A549 treated with CpdA at 1 μM for 4 hours (cell line): ENCODE measurements at places on chromosomes 5 and 9. TPM values are rescaled to one million over a fixed set of nuclear protein-coding genes. Genes with fewer than 3 reads are reported as not detected.

The TMEM252 gene
- total RNA-seq: not detected in 5 replicates

The LAMC3 gene
- total RNA-seq: 1.5 to 2.6 TPM (median 2.2 TPM) in 5 replicates

The PCDHB4 gene
- total RNA-seq: 0.03 to 0.09 TPM (median 0.06 TPM) in 4 of 5 replicates, not detected in the other

The LHX3 gene
- 0.08 to 0.12 TPM (median 0.09 TPM) in 4 of 5 replicates, not detected in the other for total RNA-seq

The TRIM41 gene
- 18.4 to 28.7 TPM (median 27.4 TPM) in 5 replicates for total RNA-seq

The FOXI1 gene
- not detected in 5 replicates for total RNA-seq

The CCDC192 gene
- total RNA-seq: not detected in 5 replicates

The PALM2AKAP2 gene
- 0.06 to 0.55 TPM (median 0.37 TPM) in 5 replicates for total RNA-seq

The PCDHB12 gene
- total RNA-seq: 0.07 TPM in 1 of 5 replicates, not detected in the others

The GPSM1 gene
- 8.7 to 13.6 TPM (median 11.4 TPM) in 5 replicates for total RNA-seq

The CDH10 gene
- 0.22 to 0.32 TPM (median 0.30 TPM) in 5 replicates for total RNA-seq

The KLHL3 gene
- 0.16 to 0.53 TPM (median 0.29 TPM) in 5 replicates for total RNA-seq

The COL15A1 gene
- total RNA-seq: 0.25 to 0.36 TPM (median 0.28 TPM) in 5 replicates

The TMCO6 gene
- total RNA-seq: 9.6 to 15.1 TPM (median 13.0 TPM) in 5 replicates
